Fibroblast of lung (primary cell): ENCODE measurements at places on chromosomes 1 and 21. TPM values are rescaled to one million over a fixed set of nuclear protein-coding genes. Genes with fewer than 3 reads are reported as not detected.
A peak's percentile ranks its signal among the peaks of the same experiment; 100 is the strongest.

Gene OPTC
- not detected in 2 replicates for total RNA-seq

DNA sequence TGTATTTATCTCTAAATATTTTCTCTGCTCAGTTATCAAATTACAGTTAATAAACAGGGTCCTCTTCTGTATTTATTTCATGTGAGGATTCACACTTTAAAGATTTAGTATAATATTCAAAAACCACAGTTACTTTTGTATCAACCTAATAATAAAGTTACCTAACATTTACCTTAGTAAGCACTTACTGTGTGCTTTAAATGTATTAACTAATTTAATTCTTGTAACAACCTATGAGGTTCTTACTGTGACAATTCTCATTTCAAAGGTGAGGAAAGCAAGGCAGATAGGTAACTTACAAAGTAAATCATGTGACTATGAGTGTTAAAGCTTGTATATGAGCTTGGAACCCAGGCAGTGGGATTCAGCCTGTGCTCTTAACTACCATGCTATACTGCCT is 30.2 kb downstream of the DNAH14 start:
- H3K4me1 ChIP-seq = no peaks in the 10 kb centered on the region
- no peak for DNase-seq
- no peaks in the 10 kb centered on the region for H3K27me3 ChIP-seq
- H3K27ac ChIP-seq = no peak overlapping the region
- H3K36me3 ChIP-seq = no peaks in the 10 kb centered on the region
- no peak overlapping the region for H3K4me3 ChIP-seq

Gene MYOM3
- total RNA-seq = not detected in 2 replicates

DNA sequence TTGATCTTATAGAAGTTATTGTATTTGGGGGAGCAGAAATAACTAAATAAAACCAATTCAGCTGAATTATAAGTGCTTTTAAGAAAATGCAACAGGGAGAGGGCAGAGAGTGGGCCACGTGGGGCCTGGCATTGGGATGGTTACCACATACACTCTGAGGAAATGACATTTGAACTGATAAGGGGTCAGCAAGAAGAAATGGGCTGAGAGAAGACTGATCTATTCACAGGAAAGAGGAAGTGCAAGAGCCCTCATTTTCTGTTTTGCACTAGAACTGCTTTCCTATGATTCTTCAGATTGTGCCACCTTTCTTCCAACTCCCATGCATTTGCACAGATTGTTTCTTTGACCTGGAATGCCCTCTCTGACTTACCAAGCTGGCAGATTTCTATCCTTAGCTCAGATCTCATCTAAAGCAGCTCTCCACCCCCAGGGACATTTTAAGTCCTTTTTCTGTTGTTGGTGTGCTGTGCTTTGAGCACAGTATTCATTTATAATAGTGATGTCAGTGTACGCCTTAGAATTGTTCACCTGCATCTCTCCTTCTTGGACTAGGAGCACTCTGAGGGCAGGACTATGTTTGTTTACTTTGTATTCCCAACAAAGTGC is 115.9 kb downstream of the FGGY start:
- no peaks in the 10 kb centered on the region for H3K27me3 ChIP-seq
- no peak overlapping the region for H3K4me3 ChIP-seq
- H3K27ac ChIP-seq = no peak overlapping the region

Gene SPRR1B
- total RNA-seq = not detected in 2 replicates

Gene GBP2
- total RNA-seq = 70.7 and 96.8 TPM in 2 replicates

Gene GJB3
- not detected in 2 replicates for total RNA-seq

Gene AKNAD1
- 0.17 and 0.26 TPM in 2 replicates for total RNA-seq

Gene TMEM51
- total RNA-seq = 6.1 and 6.7 TPM in 2 replicates

- H3K4me3 ChIP-seq = no peak overlapping the region
- peak; percentile 60 for DNase-seq
- H3K27me3 ChIP-seq = no peaks in the 10 kb centered on the region
- H3K27ac ChIP-seq = no peak overlapping the region
- no peaks in the 10 kb centered on the region for H3K36me3 ChIP-seq
- H3K4me1 ChIP-seq = peaks cover 2% of the 10 kb centered on the region
These were observed 107.3 kb downstream of the NMNAT2 start for GRCh38 chr1:183310753-183311479.

DNA sequence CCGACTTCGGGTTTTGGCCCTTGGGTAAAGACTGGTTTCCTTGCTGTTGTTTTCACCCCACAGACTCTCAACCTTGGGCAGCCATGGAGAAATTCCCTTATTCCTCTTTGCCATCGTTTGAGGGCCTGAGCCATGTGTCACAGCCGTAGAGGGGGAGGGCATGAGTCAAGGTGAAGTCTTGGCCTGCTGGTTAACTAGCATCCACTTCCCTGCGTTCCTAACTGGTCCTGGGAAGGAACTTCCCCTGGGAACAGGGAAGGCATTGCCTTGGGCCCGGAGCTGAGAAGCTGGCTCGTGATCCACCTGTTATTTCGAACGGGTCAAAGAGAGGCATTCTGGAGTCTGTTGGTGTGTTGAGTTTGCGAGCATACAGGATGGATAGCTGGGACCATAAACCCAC is 464.9 kb downstream of the CAMTA1 start:
- no peak overlapping the region for H3K4me3 ChIP-seq
- DNase-seq = peak; percentile 53
- H3K27me3 ChIP-seq = no peaks in the 10 kb centered on the region
- H3K4me1 ChIP-seq = peaks cover 5% of the 10 kb centered on the region
- no peaks in the 10 kb centered on the region for H3K36me3 ChIP-seq

DNA sequence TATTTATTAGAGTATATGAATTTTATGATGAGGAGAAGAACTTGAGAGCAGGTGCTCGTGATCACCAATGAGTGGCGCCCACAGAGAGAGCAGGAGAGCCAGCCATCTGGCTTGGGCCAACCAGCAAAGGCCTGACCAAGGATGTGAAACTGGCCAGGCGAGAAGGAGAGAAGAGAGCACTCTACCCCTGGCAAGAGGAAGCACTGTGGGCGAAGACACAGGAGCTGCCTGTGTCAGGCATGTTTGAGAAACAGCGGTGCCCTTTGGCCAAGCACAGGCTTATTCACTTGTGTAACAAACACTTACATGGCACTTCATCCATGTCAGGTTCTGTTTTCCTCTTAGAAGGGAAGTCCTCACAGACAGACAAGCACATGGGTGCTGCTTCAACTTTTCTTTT is 4.2 kb upstream of the SIPA1L2 start:
- H3K4me3 ChIP-seq = no peak overlapping the region
- no peaks in the 10 kb centered on the region for H3K4me1 ChIP-seq
- no peaks in the 10 kb centered on the region for H3K36me3 ChIP-seq
- DNase-seq = no peak
- H3K27me3 ChIP-seq = peaks cover 3% of the 10 kb centered on the region

Gene CGN
- under 0.01 and 0.17 TPM in 2 replicates for total RNA-seq

GRCh38 chr1:32798191-32798590 is 19.0 kb downstream of the YARS1 start:
- peak; percentile 90 for DNase-seq
- H3K36me3 ChIP-seq = peaks cover 2% of the 10 kb centered on the region
- H3K4me3 ChIP-seq = no peak overlapping the region
- H3K4me1 ChIP-seq = no peaks in the 10 kb centered on the region

DNA sequence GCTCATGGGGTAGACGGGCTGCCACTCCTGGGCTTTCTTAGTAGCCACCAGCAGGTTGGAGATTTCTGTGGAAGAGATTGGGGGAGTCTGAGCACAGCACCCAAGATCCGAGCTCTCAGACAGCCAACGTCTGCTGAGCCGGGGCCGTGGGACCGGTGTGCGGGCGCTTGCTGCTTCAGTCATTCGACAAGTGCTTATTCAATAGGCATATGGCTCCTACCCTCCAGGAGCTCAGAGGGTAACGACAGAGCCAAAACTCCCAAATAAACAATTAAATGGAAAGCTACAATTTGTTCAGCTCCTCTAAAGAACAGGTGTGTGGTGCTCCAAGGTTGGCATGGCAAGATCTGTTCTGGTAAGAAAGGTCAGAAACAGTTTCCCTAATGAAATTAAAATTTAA is 106.0 kb downstream of the RAVER2 start:
- H3K27ac ChIP-seq = no peak overlapping the region
- H3K4me3 ChIP-seq = no peak overlapping the region
- peaks cover 10% of the 10 kb centered on the region for H3K36me3 ChIP-seq
- no peak for DNase-seq
- H3K27me3 ChIP-seq = no peaks in the 10 kb centered on the region

DNA sequence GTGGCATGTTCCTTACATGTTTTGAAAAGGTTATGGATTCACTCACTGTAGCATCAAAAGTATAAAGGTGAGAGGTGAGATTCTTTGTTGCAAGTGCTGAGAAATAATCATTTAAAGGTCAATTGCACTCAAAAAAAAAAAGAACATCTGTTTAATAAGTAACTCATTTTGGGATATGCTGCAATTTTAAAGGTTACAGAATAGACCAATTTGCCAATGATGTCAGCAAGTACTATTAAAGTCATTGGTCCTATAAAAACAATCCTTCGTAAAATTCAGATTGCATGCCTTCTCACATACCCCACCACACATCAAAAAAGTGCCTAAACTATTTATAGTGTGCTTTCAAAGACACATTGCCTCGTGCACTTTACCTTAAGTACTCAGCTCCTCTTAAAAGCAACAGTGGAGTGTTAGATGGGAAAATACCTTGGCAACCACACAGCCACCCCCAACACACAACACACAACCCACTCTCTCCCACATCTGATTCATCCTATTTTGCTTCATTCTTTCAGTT is 218.2 kb upstream of the ADGRL2 start:
- H3K27me3 ChIP-seq = no peaks in the 10 kb centered on the region
- DNase-seq = peak; percentile 47

DNA sequence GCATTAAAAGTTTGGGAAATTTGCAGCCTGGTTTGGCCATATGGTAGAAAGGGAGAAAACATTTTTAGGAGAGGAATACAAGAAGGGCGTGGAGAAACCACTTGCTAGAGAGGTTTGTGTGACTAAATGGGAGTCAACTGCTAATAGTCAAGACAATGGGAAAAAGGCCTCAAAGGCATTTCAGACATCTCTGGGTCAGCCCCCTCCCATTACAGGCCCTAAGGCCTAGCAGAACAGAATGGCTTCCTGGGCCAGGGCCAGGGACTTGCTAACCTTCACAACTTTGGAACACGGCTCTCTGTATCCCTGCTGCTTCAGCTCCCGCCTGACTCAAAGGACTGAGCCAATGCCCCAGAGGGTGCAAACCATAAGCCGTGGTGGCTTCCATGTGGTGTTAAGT is 752.3 kb upstream of the ADAMTS5 start:
- no peaks in the 10 kb centered on the region for H3K36me3 ChIP-seq
- no peak overlapping the region for H3K27ac ChIP-seq
- H3K4me1 ChIP-seq = no peaks in the 10 kb centered on the region
- H3K27me3 ChIP-seq = no peaks in the 10 kb centered on the region
- no peak overlapping the region for H3K4me3 ChIP-seq

DNA sequence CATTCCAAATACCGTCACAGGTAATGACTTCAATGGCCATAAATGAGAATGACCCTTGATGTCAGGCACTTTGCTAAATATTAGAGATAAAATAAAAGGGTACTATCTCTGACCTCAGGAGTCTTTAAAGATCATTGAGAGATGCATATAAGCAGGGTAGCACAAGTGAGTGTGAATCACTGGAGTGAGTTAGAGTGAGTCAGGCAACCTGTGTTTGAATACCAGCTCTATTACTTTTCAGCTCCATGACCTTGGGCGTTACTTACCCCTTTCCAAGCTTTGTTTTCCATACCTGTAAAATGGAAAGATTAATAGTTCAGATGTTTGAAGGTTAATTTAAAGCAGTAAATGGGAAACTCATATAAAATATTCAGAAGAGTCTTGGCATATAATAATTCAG is 1058.0 kb upstream of the ADGRL4 start:
- H3K4me1 ChIP-seq = no peaks in the 10 kb centered on the region
- H3K27me3 ChIP-seq = no peaks in the 10 kb centered on the region
- H3K4me3 ChIP-seq = no peak overlapping the region
- DNase-seq = peak; percentile 57
- no peaks in the 10 kb centered on the region for H3K36me3 ChIP-seq

- H3K27me3 ChIP-seq = no peaks in the 10 kb centered on the region
- H3K4me3 ChIP-seq = no peak overlapping the region
- no peaks in the 10 kb centered on the region for H3K36me3 ChIP-seq
- DNase-seq = peak; percentile 69
- no peaks in the 10 kb centered on the region for H3K4me1 ChIP-seq
These were observed 1528.6 kb upstream of the TPTE start for GRCh38 chr21:8992731-8993174.

- H3K4me1 ChIP-seq = peaks cover 18% of the 10 kb centered on the region
- H3K27ac ChIP-seq = peak overlapping the region; percentile 99
- peaks cover 23% of the 10 kb centered on the region for H3K36me3 ChIP-seq
These were observed 1.2 kb upstream of the CCDC28B start for GRCh38 chr1:32199043-32199716.

DNA sequence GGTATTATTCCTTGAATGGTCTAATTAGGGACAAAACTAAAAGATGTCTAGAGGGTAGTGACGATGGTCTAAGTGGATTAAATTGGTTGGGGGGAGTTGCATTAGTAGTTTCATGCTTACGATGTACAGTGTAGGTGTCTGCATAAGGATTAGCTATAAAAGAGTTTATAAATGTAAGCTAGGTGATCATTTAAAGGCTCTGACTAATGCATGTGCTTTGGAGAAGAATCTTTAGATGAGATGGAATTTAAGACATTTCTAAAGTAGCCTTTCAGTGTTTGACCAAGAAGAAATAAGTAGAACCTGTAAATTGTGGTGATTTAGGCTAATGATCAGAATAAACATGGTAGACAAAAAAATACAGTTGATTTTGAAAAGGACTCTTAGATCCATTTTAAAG is 7.4 kb downstream of the SYT14 start:
- H3K27ac ChIP-seq = no peak overlapping the region
- H3K4me1 ChIP-seq = no peaks in the 10 kb centered on the region
- no peaks in the 10 kb centered on the region for H3K27me3 ChIP-seq
- no peak for DNase-seq
- no peak overlapping the region for H3K4me3 ChIP-seq

GRCh38 chr1:26862781-26863684 is at the start of gene SFN:
SFN (plus strand) TSS chr1:26863149; CDS start chr1:26863213, 64 bp downstream.
- H3K27me3 ChIP-seq = no peaks in the 10 kb centered on the region
- DNase-seq = no peak
- H3K36me3 ChIP-seq = no peaks in the 10 kb centered on the region

Gene ATP5PB
- 162 and 217 TPM in 2 replicates for total RNA-seq

DNA sequence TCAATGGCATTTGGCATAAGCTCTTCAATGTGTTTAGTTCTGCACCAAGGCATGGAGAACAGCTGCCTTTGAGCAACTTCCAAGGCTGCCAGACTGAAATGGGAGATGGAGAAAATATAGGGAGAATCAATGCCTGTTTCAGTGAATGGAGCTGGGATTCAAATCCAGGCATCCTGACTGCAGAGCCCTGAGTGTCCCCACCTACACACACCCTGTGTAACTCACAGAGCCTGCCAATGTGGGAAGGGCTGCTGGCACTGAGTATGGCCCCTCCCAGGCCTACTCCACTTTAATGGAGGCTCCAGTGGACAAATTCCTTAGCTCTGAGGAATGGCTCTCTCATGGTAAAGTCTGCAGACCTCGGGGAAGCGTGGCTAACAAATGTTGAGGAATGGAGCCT is 145.6 kb upstream of the TNR start:
- H3K4me1 ChIP-seq = no peaks in the 10 kb centered on the region
- H3K27me3 ChIP-seq = no peaks in the 10 kb centered on the region
- H3K36me3 ChIP-seq = no peaks in the 10 kb centered on the region
- DNase-seq = no peak

Gene FCRL6
- total RNA-seq = not detected in 2 replicates

GRCh38 chr1:154574716-154575115 is 7.1 kb downstream of the CHRNB2 start:
- DNase-seq = peak; percentile 15
- H3K27ac ChIP-seq = no peak overlapping the region
- H3K4me3 ChIP-seq = no peak overlapping the region
- H3K27me3 ChIP-seq = peaks cover 3% of the 10 kb centered on the region
